CMK (cell line): ENCODE measurements at places on chromosomes 6 and 20.
A peak's percentile ranks its signal among the peaks of the same experiment; 100 is the strongest.

DNA sequence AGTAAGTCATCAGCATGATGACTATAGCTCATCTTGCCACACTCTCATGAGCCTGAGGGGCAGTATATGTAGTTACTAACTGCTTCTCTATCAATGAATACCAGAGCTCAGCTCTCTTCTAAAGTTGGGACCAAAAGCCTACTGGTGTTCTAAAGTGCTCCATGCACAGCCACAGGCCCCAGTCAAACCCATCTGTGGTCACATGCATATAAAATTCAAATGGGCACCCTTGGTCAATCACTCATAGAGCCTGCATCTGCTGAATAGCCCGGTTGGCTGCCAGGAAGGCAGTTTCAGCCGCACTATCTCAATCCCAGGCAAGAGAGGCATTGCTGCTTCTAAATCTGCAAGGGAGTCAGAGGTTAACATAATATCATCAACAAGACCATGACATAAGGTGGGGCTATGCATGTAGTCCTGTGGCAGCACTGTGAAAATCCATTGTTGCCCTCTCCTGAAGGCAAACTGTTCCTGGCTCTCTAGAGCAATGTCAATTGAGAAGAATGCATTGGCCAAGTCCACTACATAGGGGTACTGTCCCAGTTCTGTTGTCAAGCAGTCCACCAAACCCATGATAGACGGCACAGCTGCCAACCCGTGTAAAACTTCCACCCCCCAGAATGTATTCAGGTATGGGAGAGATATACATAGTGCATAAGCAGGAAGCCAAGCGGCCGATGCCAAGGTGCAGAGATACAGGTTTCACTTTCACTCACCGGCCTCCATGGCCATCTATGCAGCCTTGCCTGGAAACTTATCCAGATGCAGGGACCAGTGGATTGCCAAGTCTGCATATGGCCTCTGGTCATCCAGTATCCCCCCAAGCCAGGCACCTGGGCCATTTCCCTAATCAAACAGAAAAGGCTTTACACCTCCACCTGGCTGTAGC, 76.2 kb downstream of the ALDH8A1 start:
- DNase-seq = no peak

DNA sequence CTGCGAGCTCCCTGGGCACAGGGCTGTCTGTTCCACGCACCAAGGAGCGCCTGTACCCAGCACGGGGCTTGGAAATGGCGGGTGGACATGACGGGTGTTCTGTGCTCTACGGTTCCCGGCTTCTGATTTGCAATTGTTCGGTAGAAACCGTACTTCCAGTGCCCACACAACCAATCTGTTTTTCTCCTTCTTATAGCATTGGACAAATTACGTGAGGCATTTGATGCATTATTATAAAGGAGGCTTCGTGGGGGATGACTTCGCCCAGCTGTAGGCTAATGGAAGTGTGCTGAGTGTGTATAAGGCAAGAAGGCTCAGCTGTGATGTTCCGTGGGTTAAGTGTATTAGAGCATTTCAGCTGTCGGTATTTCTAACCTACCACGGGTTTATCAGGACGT, 9.8 kb upstream of the RPS21 start:
- no peak for DNase-seq

- DNase-seq = no peak
Measured at GRCh38 chr20:52972190-52972937, at the start of gene TSHZ2. TSHZ2 (plus strand) TSS chr20:52972358; CDS start chr20:52973294, 936 bp downstream.

- no peak for DNase-seq
Measured at GRCh38 chr6:113539202-113539601, 317.9 kb upstream of the MARCKS start.

DNA sequence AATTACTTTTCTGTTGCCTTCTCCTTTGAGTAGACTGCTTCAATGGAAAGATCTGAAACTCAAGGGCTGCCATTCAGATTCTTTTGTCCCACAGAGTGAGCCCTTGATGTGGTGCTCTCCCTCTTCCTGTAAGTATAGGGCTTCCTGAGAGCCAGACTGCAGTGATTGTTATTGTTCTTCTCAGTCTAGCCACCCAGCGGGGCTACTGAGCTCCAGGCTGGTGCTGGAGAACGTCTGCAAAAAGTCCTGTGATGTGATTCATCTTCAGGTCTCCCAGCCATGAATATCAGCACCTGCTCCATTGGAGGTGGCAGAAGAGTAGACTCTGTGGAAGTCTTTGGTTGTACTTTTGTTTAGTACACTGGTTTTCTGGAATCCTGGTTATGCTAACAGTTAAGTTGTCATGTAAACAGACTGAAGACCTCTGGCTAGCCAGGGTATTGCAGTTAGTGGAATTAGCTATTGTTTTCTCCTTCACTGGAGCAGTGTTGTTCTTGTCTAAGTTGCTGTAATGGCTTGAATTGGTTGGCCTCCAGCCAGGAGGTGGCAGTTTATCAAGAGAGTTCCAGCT, 240.9 kb downstream of the COL12A1 start:
- DNase-seq = no peak

DNA sequence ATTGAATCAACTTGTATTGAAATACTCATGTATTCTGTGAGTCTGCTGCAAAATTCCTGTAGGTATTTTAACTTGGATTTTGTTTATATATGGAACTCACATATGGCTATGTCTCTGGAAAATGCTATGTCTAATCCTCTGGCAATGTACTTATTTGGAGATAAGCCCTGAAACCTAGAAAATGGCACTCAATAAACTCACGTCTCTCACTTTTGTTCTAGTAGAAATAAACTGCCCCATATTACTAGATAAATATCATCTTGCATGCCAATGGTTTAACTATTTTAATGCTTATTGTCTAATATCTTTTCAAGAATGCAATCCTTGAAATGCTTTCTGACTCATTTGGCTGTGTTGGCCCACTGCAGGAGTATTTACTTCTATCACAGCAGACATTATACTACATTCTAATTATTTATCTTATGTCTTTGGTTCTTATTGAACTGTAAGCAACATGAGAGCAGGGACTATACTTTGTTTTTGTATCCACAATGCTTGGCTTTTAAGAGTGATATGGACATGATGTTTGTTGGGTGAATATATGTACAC, 292.2 kb upstream of the RSPO3 start:
- no peak for DNase-seq

- no peak for DNase-seq
Measured at GRCh38 chr6:24272553-24272952, 85.3 kb downstream of the DCDC2 start.

DNA sequence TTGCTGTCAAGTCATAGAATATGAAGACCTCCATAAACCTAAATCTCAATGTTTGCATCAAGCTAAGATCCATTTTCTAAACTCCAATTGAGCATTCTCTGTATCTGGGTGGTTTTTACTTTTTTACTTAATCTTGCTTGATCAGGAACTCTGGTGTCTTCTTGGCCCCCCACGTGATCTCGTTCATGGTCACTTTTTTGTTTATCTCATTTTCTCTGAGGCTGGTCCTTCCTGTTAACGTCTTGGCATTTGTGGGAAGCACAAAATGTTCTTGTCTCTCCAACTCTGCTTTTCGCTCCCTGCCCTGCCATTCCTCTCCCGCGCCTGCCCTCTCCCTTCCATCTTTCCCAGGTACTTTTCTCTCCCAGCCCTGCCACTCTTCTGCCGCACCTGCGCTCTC, 14.0 kb upstream of the MAPRE1 start:
- DNase-seq = peak; percentile 38

DNA sequence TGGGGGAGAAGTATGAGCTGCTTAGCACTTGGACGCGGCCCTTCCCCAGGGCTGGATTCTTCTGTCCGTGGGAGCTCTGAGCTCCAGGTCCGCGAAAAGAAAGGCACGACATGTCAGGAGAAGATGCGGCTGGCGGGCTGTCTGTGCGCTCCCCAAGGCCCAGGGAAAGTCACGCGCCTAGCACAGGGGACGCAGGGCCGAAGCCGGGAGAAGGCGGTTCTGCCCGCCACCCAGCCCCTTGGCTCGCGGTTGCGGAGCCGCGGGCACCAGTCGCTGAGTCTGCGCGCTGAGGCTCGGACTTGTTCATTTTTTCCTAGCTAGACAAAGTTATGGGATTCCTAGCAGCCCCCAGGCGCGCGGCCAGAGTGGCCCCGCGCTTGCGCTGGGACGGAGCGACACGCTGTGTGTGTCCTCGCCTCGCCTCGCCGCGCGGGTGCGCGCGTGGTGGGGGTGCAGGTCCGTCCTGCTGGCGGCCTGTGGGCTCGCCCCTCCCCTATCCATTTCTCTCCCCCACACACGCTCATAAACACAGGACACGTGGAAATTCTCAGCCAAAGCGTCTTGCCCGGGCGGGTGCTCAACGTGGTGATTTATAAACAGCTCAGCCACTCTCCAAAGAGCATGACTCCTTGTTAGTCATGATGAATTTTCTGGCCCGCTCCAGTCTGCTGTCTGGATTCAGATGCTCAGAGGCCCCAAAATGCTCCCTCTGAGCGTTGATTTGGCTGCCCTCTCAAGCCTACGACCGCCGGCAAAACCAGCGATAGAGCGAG, 1.9 kb upstream of the POU3F2 start:
- no peak for DNase-seq

DNA sequence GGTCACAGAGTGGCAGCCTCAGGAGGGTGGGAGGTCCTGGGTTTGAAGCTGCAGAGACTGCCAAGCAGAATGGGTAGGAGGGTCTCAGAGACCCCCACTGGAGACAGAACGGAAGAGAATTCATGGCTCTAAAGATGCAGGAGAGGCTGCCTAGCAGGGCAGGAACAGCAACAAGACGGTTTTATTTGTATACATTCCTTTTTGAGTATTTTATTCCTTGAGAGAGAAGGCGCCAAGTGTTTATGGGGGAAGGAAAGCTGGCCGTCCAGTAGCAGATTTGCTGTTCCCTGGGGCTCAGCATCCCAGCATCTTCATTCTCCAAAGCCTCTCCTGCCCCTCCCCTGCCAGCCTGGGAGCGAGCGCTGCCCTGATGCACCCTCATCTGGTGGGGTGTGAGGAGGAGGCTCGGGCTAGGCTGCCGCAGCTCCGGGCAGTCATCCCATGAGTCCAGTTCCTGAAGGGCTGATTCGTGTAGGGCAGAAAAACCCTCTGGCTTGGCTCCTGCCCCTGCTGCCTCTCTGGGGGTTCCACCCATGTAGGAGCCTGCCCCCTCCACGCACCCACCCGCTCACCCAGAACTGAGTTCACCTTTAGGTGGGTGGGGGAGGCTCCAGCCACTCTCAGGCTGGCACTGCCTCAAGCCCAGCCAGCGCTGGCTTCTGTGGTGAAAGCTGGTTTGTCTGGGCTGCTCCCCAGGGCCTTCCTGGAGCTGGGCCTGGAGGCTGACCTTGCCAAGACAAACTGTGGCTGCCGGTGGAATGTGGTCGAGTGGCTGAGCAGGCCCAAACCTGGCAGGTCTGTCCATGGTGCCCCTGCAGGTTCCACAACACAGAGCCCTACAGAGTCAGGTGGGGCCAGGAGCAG, 32.4 kb downstream of the CPXM1 start:
- DNase-seq = no peak

DNA sequence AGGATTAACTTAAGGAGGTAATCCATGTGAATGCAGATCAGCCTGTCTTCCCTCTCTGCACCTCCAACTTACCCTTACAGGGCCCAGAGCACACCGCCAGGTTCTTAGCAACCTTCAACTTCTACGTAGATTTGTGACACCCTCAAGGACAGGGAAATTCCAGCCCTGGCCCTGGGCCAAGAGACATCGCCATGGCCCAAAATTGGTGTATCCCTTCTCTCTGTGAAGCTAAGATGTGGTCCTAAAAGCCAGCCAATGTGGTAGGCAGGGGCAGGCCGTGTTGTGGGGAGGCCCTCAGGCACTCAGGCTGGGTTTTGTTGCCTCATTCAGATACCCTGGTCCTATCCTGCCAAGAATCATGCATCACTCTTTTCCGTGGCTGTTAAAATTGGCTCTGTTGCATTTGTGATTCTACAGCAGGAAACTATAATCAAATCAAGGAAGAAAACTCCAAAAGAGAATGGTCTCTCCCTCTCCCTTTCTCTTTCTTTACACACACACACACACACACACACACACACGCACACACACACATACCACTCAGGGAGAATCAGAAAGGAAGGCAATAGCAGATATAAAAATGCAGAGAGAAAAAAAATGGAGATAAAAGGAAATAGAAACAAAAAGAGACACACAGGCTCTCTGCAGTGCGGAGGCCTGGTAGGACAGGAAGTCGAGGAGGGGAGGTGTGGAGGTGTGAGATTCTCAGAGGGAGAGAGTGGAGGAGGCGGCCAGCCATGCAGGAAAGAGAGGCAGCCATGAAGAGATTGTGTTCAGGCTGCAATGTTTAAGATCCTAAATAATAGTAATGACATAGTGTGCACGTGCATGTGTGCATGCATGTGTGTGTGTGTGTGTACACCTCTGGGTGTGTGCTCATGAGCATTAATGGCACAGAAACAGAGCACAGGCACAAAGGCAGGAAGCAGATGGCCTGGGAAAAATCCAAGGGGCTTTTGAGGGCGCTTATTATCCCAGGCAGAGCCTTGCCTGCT, 201.8 kb upstream of the LRFN2 start:
- DNase-seq = no peak

GRCh38 chr6:120671519-120671918, 662.8 kb downstream of the TBC1D32 start:
- no peak for DNase-seq
